ENCODE measurements at places on chromosomes 2 and 18. TPM values are rescaled to one million over a fixed set of nuclear protein-coding genes. Genes with fewer than 3 reads are reported as not detected.

GRCh38 chr2:232522623-232523401, 2.6 kb downstream of the PRSS56 start:
- H3K27me3 ChIP-seq: peaks cover 55% of the 10 kb centered on the region
- H3K27ac ChIP-seq: no peak overlapping the region
- DNase-seq: no peak
- no peaks in the 10 kb centered on the region for H3K36me3 ChIP-seq
- H3K4me1 ChIP-seq: no peaks in the 10 kb centered on the region

The TSPYL6 gene
- total RNA-seq: not detected

- H3K36me3 ChIP-seq: no peaks in the 10 kb centered on the region
- DNase-seq: no peak
- no peaks in the 10 kb centered on the region for H3K27me3 ChIP-seq
- no peak overlapping the region for H3K27ac ChIP-seq
Measured at GRCh38 chr18:53457068-53457467, 767.4 kb downstream of the MBD2 start.

DNA sequence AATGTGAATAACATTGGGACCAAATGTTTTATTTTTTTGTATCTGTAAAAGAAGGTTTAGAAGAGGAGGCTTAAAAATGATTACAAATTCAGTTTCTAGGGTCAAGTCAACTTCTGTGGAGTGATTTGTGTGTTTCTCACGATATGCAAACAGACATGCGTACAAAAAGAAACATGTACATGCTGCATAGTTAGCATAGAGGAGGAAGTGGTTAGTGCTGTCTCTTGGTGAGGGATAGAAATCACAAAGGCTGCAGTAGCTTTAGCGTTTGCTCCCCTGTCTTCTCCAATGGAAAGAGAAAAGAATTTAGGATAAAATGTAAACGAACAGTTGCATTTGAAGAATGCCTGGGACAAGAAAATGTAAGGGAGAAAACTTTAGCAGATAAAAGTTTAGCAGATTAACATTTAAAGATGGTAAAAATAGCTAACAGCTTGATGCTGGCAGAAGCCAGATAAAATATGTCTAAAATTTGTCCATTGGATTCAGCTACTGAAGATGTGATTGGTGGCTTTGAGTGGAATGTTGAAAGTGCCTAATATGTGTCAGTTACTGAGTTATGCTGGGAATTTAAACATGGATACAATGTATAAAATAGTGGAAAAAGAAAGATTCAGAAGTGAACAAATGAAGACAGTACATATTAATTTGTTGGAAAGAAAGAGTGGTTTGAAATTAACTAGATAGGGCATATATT, 44.9 kb downstream of the MALT1 start:
- peaks cover 56% of the 10 kb centered on the region for H3K36me3 ChIP-seq
- no peak overlapping the region for H3K27ac ChIP-seq
- H3K4me3 ChIP-seq: no peak overlapping the region

The TRABD2A gene
- total RNA-seq: 5.7 TPM

GRCh38 chr2:51782921-51783765, 751.2 kb upstream of the NRXN1 start:
- no peaks in the 10 kb centered on the region for H3K27me3 ChIP-seq
- no peaks in the 10 kb centered on the region for H3K36me3 ChIP-seq
- DNase-seq: peak; percentile 39
- no peak overlapping the region for H3K27ac ChIP-seq
- H3K4me1 ChIP-seq: no peaks in the 10 kb centered on the region

- H3K36me3 ChIP-seq: no peaks in the 10 kb centered on the region
- DNase-seq: no peak
- H3K4me1 ChIP-seq: peaks cover 31% of the 10 kb centered on the region
- no peak overlapping the region for H3K27ac ChIP-seq
Measured at GRCh38 chr2:220503431-220503830, 876.0 kb downstream of the SLC4A3 start.

GRCh38 chr2:63038034-63038433, 12.6 kb upstream of the OTX1 start:
- no peaks in the 10 kb centered on the region for H3K27me3 ChIP-seq
- no peak for DNase-seq
- peaks cover 15% of the 10 kb centered on the region for H3K36me3 ChIP-seq
- no peak overlapping the region for H3K27ac ChIP-seq
- no peak overlapping the region for H3K4me3 ChIP-seq

- no peaks in the 10 kb centered on the region for H3K36me3 ChIP-seq
- peaks cover 20% of the 10 kb centered on the region for H3K27me3 ChIP-seq
- H3K4me1 ChIP-seq: 0 out of 2 replicates have a peak, but pooled peaks cover 4% of the 10 kb centered on the region
- DNase-seq: peak; percentile 88
Measured at GRCh38 chr2:27303093-27304025, 4.9 kb downstream of the UCN start.

The KRTCAP3 gene
- total RNA-seq: not detected

DNA sequence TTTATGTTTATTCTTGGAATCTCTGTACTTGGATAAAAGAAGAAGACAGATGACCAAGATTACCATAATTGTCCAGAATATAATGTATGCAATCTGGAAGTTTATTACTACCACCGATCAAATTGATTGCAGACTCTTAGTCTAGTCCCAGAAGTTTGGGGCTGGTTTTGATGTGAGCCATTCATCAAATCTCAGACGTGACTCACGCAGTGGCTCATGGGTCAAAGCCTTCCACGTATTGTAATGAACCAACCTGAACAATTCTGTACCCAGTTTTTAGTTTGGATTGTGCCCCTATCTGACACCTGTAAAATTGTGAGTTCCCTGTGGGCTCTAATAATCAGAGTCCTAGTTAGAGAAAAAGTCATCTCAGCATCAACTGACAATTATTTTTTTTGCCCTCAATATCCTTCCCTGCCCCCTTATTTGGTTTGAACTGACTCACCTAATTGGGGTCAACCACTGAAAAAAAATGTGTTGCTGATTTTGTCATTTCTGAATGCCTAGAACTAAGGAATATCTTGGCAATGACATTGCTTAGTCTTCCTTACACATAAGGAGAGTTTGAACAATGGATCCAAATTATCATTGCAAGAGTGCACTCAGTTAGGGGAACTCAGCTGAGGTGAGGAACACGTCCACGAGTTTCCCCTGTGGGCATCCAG, 219.5 kb upstream of the NRP2 start:
- H3K36me3 ChIP-seq: no peaks in the 10 kb centered on the region
- no peaks in the 10 kb centered on the region for H3K27me3 ChIP-seq
- no peak overlapping the region for H3K4me3 ChIP-seq
- H3K4me1 ChIP-seq: peaks cover 16% of the 10 kb centered on the region
- no peak overlapping the region for H3K27ac ChIP-seq

DNA sequence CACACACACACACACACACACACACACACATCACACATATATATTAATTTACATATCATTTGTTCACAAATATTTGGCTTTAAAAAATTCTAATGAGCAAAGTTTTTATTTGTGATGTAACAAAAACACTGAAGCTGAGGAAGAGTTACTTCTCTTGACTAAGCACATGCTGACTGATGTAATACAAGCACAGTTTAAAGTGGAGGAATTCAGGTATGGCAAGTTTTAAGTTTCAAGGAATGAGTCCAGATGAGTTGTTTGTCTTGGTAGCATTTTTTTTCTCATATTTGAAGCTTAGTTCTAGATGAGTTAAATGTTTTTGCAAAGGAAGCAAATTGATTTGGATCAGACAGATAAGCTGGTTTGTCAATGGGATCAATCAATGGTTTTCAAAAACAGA, 20.2 kb upstream of the CALCRL start:
- H3K4me1 ChIP-seq: no peaks in the 10 kb centered on the region
- H3K27me3 ChIP-seq: no peaks in the 10 kb centered on the region
- no peak for DNase-seq
- H3K36me3 ChIP-seq: peaks cover 3% of the 10 kb centered on the region
- no peak overlapping the region for H3K27ac ChIP-seq

GRCh38 chr18:27579364-27579763, 394.3 kb upstream of the CHST9 start:
- no peaks in the 10 kb centered on the region for H3K4me1 ChIP-seq
- no peak overlapping the region for H3K27ac ChIP-seq
- no peak for DNase-seq
- H3K36me3 ChIP-seq: no peaks in the 10 kb centered on the region
- no peaks in the 10 kb centered on the region for H3K27me3 ChIP-seq
- no peak overlapping the region for H3K4me3 ChIP-seq

The ZSWIM2 gene
- not detected for total RNA-seq

The SCG2 gene
- total RNA-seq: 0.25 TPM

DNA sequence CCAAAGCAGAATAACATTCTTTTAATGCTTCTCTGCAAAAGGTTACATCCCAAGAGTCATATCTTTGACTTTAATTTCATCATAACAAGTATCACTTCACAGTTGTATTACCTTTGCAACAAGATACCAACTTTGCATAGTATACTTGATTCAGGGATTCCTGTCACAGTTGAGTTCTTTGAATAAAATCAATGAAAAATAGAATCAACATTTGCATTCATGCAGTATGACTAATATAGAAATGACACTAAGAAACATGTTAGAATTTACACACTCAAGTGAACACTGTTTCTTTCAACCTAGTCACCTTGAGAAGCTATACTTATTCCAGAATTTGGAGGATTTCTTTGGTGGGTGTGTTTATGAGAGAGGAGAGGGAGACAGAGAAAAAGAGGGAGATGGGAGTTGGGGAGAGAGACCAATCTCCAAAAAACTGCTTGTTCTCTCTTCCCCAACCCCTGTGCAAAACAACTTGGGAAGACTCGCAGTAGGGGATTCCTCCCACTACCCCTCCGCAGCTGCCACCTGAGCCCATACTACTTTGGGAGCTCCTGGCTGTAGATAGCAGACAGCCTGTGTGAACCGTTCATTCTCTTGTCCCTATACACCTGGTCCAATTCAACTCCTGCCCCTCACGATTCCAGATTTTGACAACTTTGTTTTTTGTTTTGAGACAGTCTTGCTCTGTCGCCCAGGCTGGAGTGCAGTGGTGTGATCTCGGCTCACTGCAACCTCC, 57.7 kb downstream of the PELI1 start:
- no peaks in the 10 kb centered on the region for H3K27me3 ChIP-seq
- no peak for DNase-seq
- no peak overlapping the region for H3K4me3 ChIP-seq
- H3K27ac ChIP-seq: no peak overlapping the region

DNA sequence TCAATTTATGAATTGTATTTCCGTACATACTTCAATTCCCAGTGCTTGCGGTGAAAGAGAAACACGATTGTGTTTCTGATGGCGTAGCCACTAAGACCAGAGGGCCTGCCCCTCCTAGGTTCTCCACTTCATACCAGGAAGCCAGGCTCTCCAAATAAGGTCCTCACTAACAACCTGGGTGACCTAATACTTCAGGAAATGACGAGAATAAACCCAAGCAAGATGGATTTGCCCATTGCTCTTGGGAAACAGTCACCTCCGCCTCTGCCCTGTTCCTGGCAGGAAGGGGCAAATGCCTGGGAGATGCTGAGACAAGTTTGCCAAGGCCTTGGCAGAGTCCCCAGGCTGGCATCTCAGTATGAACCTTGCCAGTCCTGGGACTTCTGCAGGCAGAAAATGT, 41.8 kb downstream of the TTC32 start:
- no peaks in the 10 kb centered on the region for H3K27me3 ChIP-seq
- H3K27ac ChIP-seq: no peak overlapping the region
- H3K4me1 ChIP-seq: peaks cover 6% of the 10 kb centered on the region
- no peak for DNase-seq
- no peak overlapping the region for H3K4me3 ChIP-seq

The IL1R2 gene
- total RNA-seq: not detected

GRCh38 chr2:18987592-18988073, 370.8 kb downstream of the OSR1 start:
- H3K27me3 ChIP-seq: no peaks in the 10 kb centered on the region
- H3K4me1 ChIP-seq: peaks cover 54% of the 10 kb centered on the region
- peak overlapping the region; percentile 33 for H3K27ac ChIP-seq
- no peaks in the 10 kb centered on the region for H3K36me3 ChIP-seq
- H3K4me3 ChIP-seq: peak overlapping the region; percentile 26
- DNase-seq: peak; percentile 95

The PAIP2B gene
- total RNA-seq: under 0.01 TPM

- peaks cover 39% of the 10 kb centered on the region for H3K4me1 ChIP-seq
- H3K27ac ChIP-seq: peak overlapping the region; percentile 68
- H3K36me3 ChIP-seq: no peaks in the 10 kb centered on the region
- no peaks in the 10 kb centered on the region for H3K27me3 ChIP-seq
- peak; percentile 88 for DNase-seq
Measured at GRCh38 chr2:30410217-30410616, 36.8 kb upstream of the LCLAT1 start.

DNA sequence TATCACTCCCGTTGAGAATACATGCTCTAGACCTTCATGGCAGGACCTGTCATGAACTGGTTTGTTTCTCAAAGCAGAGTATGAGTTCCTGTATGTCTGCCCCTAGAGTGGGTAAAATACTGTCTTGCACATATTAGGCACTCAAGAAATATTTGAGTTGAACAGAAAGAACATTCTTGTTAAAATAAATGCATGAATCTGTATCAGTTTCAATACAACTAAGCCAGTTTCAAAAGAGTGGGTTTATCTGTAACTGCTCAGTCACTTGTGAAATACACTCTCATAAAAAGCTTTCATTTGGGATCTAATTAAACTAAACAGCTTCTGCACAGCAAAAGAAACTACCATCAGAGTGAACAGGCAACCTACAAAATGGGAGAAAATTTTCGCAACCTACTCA, 69.2 kb downstream of the RFTN2 start:
- no peaks in the 10 kb centered on the region for H3K36me3 ChIP-seq
- no peak for DNase-seq

- no peak overlapping the region for H3K27ac ChIP-seq
- no peaks in the 10 kb centered on the region for H3K36me3 ChIP-seq
- H3K27me3 ChIP-seq: no peaks in the 10 kb centered on the region
- DNase-seq: no peak
Measured at GRCh38 chr18:53935399-53935798, 289.1 kb downstream of the MBD2 start.

The FAM117B gene
- 0.51 TPM for total RNA-seq

GRCh38 chr2:205138735-205139134, 543.6 kb upstream of the NRP2 start:
- no peaks in the 10 kb centered on the region for H3K27me3 ChIP-seq
- DNase-seq: no peak

- no peaks in the 10 kb centered on the region for H3K27me3 ChIP-seq
- DNase-seq: no peak
- H3K4me1 ChIP-seq: no peaks in the 10 kb centered on the region
- H3K27ac ChIP-seq: no peak overlapping the region
- H3K36me3 ChIP-seq: no peaks in the 10 kb centered on the region
- H3K4me3 ChIP-seq: no peak overlapping the region
Measured at GRCh38 chr2:79788952-79789651, 276.3 kb downstream of the CTNNA2 start.

- H3K4me3 ChIP-seq: no peak overlapping the region
- peaks cover 29% of the 10 kb centered on the region for H3K4me1 ChIP-seq
- no peaks in the 10 kb centered on the region for H3K36me3 ChIP-seq
- peak overlapping the region; percentile 32 for H3K27ac ChIP-seq
Measured at GRCh38 chr2:110124939-110125691, 9.5 kb upstream of the MALL start.

- no peaks in the 10 kb centered on the region for H3K36me3 ChIP-seq
- DNase-seq: no peak
- no peak overlapping the region for H3K4me3 ChIP-seq
- no peaks in the 10 kb centered on the region for H3K4me1 ChIP-seq
- no peaks in the 10 kb centered on the region for H3K27me3 ChIP-seq
- no peak overlapping the region for H3K27ac ChIP-seq
Measured at GRCh38 chr2:80527119-80527518, 222.6 kb upstream of the LRRTM1 start.

GRCh38 chr2:182713601-182714000, 2.5 kb upstream of the DNAJC10 start:
- H3K36me3 ChIP-seq: no peaks in the 10 kb centered on the region
- no peak overlapping the region for H3K4me3 ChIP-seq
- H3K27me3 ChIP-seq: no peaks in the 10 kb centered on the region
- peaks cover 21% of the 10 kb centered on the region for H3K4me1 ChIP-seq
- H3K27ac ChIP-seq: no peak overlapping the region
